MCF 10A (cell line): ENCODE measurements at places on chromosomes 3 and 15. TPM values are rescaled to one million over a fixed set of nuclear protein-coding genes. Genes with fewer than 3 reads are reported as not detected.

DNA sequence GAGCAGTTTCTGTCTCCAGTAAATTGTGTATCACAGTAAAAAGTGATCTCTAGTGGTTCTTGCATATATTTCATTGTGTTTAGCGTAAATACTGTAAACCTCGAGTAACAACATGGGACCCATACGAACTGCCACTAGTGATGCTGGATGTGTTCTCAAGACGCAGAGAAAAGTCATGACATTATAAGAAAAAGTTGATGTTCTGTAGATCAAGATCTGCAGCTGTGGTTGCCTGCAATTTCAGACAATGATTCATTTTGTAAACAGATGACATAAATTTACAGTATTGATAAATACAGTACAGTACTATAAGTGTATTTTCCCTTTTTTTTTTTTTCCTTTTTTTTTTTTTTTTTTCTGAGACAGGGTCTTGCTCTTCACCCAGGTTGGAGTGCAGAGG lies 100.1 kb downstream of the DPH6 start:
- no peak for DNase-seq

RGMA gene
- total RNA-seq = 0.37 and 0.51 TPM in 2 replicates

DNA sequence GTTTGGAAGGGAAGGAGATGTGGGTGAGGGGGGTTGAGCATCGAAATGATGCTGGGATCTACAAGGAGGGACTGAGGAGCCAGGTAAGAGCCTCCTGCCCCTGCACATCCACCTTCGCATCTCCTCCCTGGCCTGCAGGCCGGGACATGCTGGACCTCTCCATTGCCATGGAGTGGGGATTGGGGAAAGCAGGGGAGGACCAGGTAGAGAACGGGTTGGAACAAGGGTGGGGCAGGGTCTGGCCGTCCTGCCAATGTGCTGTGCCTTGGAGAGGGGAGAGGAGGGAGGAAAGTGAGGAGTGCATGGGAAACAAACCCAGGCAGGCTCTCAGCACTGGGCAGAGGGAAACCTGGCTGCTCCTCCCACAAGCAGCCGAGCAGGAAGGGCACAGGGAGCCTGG lies 10.6 kb downstream of the PLA2G4B start:
- DNase-seq = no peak

DNA sequence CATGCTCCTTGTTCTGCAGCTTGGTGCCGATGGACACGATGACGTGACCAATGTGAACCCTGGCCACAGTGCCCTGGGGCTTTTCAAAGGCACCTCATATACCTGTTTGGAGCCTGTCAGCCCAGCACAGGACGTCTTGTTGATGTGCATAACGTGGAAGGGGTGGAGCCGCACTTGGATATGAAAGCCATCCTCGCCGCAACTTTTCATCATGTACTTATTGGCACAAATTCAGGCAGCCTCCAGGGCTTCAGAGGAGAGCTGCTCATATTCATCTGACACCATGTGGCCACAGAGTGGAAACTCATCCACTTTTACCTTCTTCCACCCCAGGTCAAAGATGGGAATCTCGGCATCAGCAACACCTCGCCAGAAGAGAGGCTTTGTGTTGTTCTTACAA lies 24.7 kb downstream of the POPDC2 start:
- DNase-seq = no peak

TMEM207 gene
- total RNA-seq = not detected in 2 replicates

- peak; percentile 23 for DNase-seq
These were observed 120.7 kb upstream of the LINGO1 start for GRCh38 chr15:77753281-77753873.

- no peak for DNase-seq
These were observed 25.3 kb downstream of the ACSBG1 start for GRCh38 chr15:78208887-78209645.

GRCh38 chr3:138271189-138271794 lies 58.4 kb downstream of the NME9 start:
- DNase-seq = no peak

COL6A6 gene
- not detected in 2 replicates for total RNA-seq

DNA sequence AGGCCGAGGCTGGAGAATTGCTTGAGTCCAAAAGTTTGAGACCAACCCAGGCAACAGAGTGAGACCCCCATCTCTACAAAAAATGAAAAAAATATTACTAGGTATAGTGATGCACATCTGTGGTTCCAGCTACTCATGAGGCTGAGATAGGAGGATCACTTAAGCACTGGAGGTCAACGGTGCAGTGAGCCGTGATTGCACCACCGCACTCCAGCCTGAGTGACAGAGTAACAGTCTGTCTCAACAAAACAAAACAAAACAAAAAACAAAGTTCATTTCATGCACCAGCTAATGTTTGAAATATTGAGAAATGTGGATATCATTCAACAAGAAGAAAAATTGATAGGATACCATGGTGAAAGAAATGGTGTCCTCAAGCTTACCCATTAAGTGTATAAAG lies 450.5 kb upstream of the TPRG1 start:
- no peak for DNase-seq

- peak; percentile 56 for DNase-seq
These were observed 29.6 kb downstream of the CPOX start for GRCh38 chr3:98563661-98564281.

PSTPIP1 gene
- total RNA-seq = 1.2 TPM in 2 replicates

DNA sequence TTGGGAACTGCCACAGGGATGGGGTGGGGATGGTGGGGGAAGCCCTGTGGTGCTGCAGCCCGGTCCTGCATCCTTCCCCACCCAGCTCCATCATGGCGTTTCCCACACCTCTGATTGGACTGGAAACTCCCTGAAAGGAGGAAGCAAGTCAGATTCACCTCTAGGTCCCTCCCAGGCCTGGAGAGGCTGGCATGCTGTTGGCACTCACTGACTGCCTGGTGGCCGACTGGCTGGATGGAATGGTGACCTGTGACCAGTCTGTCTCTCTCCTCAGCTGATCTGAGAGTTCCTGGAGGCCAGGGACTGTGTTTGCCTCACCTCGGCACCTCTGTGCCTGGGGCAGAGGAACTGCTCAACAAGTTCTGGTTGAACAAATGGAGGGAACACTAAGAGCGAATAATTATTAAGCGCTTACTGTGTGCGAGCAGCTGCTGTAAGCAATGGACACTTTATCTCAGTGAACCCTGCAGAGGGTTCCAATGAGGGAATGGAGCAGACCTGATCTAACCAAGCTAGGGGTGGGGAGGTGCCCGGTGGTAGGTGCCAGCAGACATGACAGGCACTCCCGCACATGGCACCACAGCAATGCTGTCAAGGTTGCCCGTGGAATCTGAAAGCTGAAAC lies 3.5 kb upstream of the HHATL start:
- DNase-seq = no peak

- peak; percentile 75 for DNase-seq
These were observed 16.6 kb upstream of the EXOG start for GRCh38 chr3:38479431-38480092.

GRCh38 chr3:44576613-44577012 lies 8.2 kb upstream of the ZNF660 start:
- no peak for DNase-seq

DNA sequence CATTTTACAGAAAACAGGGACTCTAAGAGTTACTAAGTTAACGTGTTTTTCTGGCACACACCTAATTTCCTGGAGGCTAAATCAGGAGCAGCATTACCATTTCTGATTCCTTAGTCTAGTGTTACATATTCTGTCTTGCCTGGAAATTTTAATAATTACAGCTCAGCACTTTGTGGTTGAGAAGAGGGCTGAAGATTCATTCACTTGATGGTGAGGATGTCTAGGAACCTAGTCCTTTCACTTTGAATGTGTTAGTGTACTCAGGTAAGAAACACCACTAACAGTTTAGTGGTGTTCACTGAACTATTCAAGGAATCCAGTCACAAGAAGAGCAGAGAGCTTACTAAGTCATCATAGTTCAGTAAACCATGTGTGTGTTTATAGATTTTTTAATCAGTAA lies 102.8 kb downstream of the STT3B start:
- no peak for DNase-seq

- DNase-seq = no peak
These were observed 158.5 kb upstream of the SMAD3 start for GRCh38 chr15:66906668-66907614.

DNA sequence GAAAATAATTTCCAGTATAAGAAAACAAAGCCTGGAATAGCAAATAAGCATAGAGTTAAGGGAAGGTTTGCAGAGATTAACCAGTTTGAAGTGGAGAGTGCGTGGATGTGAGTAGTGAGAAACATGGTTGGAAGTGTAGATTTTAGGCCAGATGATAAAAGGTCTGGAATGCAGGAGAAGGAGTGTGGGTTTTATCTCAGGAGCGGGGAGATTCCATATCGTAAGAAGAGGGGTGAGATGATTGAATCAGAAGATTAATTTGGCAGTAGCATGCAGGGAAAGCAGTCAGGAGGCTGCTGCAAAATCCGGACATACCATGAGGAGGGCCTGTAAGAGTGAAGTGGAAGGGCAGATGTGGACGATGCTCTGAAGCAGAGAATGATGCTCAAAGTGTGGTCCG lies 13.7 kb downstream of the PPARG start:
- DNase-seq = no peak

CX3CR1 gene
- not detected in 2 replicates for total RNA-seq

GRCh38 chr3:175598740-175599139 lies 739.6 kb downstream of the NAALADL2 start:
- no peak for DNase-seq

- DNase-seq = peak; percentile 39
These were observed 53.0 kb upstream of the GSK3B start for GRCh38 chr3:120147072-120147871.

DNA sequence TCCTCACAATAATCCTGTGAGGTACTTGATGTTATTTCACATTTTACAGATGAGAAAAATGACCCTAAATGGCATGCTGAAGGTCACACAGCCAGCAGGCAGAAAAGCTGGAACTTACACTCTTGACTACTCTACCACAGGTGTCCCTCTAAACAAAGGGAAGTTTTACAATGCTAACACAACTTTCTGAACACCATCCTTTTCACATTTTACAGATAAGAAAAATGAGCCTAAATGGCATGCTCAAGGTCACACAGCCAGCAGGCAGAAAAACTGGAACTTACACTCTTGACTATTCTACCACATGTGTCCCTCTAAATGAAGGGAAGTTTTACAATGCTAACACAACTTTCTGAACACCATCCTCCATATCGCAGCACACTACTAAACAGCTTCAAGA lies 35.6 kb downstream of the TMCC1 start:
- DNase-seq = no peak

ZNF860 gene
- total RNA-seq = 11.7 and 12.5 TPM in 2 replicates

DNA sequence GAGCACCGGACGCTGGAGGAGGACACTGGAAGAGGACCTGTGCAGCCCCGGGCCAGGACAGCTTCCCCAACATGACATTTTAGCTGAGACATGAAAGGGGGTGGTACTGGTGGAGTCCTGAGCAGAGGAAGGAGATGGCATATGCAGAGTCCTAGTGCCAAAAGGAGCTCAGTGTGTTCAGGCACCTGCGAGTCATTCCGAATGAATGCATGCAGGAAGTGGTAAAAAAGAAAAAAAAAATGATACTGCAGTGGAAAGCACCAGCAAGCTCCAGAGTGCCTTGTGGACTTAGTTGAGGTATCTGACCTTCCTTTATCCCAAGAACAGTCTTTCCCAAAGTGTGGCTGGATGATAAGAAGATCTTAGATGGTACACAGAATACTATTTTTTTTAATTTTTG lies 6.6 kb upstream of the ZNF148 start:
- no peak for DNase-seq

GRCh38 chr3:12507591-12508281 lies 23.5 kb downstream of the TSEN2 start:
- peak; percentile 76 for DNase-seq

ECT2 gene
- 54.8 and 63.9 TPM in 2 replicates for total RNA-seq

DNA sequence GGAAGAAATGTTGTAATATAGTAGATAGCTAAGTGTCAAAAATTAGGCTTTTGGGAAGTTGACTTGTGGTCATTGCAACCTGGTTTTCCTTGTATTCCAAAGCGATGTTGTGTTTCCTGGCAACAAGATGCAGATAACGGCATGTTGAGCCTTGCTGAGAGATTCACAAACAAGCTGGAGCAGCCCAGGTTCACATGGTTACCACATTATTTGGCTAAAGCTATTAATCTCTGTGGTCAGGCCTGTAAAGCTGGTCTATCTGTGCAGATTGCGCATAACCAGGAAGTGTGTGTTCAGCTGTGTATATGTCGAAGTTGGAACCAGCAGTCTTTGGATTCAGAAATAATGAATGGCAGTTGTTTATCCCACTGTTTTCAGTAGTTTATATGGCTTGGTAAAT lies 6.6 kb downstream of the TIPARP start:
- DNase-seq = peak; percentile 90

GRCh38 chr15:76449455-76449854 lies 112.9 kb downstream of the ISL2 start:
- no peak for DNase-seq

GRCh38 chr3:171620825-171621434 lies 160.7 kb upstream of the TNIK start:
- no peak for DNase-seq

CCDC174 gene
- total RNA-seq = 25.4 and 28.7 TPM in 2 replicates

GRCh38 chr3:71589132-71589531 lies 5.6 kb upstream of the FOXP1 start:
- DNase-seq = no peak

DNA sequence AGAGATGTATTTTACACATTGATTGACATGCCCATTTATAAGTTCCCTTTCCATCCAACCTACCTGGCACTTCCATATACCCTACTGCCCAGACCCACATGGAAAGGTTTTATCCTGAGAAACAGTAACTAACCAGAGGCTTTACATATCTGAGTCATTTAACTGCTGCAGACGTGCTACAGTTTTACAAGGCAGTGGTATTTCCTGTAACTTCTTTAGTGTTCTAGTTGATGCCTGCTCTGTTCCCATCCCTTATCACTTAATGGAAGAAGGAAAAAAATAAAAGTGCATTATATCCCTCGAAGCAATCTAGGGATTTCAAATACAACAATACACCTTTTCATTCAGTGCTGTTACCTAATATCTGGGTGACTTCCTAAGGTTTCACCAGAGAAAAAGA lies 107.1 kb downstream of the TMCO5A start:
- peak; percentile 18 for DNase-seq

GOLGA8R gene
- 3.0 and 5.3 TPM in 2 replicates for total RNA-seq

GRCh38 chr3:105466495-105467404 lies 100.0 kb downstream of the ALCAM start:
- DNase-seq = no peak

- DNase-seq = no peak
These were observed 44.3 kb upstream of the ZNF385D start for GRCh38 chr3:21795152-21795837.

DNA sequence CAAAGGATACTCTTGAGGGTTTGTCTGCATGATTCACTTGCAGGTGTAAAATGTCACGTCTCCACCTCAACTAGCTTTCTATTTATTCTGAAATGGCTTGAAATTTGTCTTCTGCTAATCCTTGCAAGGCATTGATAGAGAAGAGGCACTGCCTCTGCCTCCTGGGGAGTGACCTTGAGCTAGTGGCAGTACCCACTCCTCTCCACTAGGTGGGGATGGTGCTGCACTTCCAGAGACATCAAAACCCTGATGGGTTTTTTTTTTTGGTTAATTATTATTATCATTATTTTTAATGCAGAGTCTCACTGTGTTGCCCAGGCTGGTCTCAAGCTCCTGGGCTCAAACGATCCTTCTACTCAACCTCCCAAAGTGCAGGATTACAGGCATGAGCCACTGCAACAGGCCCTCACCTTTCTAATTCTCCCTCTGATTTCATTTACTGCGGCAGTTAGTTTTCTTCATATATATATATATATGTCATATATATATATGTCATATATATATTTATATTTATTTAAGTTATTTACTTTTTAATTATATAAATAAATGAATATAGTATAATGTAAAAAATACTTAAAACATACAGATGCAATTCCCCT lies 117.6 kb upstream of the EIF1B start:
- DNase-seq = peak; percentile 65

ROPN1 gene
- not detected in 2 replicates for total RNA-seq

GRCh38 chr3:119240101-119240590 lies 532 bp downstream of the B4GALT4 start:
- DNase-seq = peak; percentile 28

CLSTN2 gene
- not detected in 2 replicates for total RNA-seq
